A549 treated with DMSO at 1 μM for 4 hours (cell line): ENCODE measurements at places on chromosomes 6 and 20. TPM values are rescaled to one million over a fixed set of nuclear protein-coding genes. Genes with fewer than 3 reads are reported as not detected.

The NRSN1 gene
- not detected in 5 replicates for total RNA-seq

The SLC26A8 gene
- total RNA-seq = not detected in 5 replicates

The ISM1 gene
- 0.16 to 0.71 TPM (median 0.41 TPM) in 5 replicates for total RNA-seq

The BEND6 gene
- 0.71 to 1.7 TPM (median 1.3 TPM) in 5 replicates for total RNA-seq

The OPRL1 gene
- 0.40 to 0.71 TPM (median 0.51 TPM) in 5 replicates for total RNA-seq

The OLIG3 gene
- not detected in 5 replicates for total RNA-seq

The LGSN gene
- 2.7 to 4.8 TPM (median 4.1 TPM) in 5 replicates for total RNA-seq

The HLA-DOA gene
- total RNA-seq = not detected in 5 replicates

The LST1 gene
- 0.20 to 0.26 TPM in 2 of 5 replicates, not detected in the others for total RNA-seq

The ELOVL5 gene
- 66.4 to 80.8 TPM (median 74.7 TPM) in 5 replicates for total RNA-seq

The IDH3B gene
- total RNA-seq = 121 to 136 TPM (median 134 TPM) in 5 replicates

The IL17A gene
- total RNA-seq = not detected in 5 replicates

The BPI gene
- total RNA-seq = not detected in 5 replicates

The FOXQ1 gene
- total RNA-seq = 2.5 to 4.6 TPM (median 4.1 TPM) in 5 replicates
